Right atrium auricular region (tissue), 2 donors: ENCODE measurements at places on chromosomes 3 and 15.

DNA sequence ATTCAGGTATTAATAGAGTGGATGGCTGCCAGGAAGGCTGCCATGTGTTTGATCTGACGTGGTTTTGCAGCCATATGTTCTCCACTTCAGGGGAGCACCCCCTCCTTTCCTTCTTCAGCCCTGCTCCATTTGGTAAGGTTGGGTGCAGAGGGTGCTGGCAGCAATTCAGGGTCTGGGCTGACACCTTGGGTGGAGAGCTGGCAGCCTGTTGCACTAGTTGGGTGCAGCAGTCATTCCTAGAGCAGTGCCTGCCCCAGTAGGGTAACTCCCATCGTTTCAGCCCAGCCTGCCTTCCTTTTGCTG, 1.5 kb downstream of the TYRO3 start:
- no peak for DNase-seq

DNA sequence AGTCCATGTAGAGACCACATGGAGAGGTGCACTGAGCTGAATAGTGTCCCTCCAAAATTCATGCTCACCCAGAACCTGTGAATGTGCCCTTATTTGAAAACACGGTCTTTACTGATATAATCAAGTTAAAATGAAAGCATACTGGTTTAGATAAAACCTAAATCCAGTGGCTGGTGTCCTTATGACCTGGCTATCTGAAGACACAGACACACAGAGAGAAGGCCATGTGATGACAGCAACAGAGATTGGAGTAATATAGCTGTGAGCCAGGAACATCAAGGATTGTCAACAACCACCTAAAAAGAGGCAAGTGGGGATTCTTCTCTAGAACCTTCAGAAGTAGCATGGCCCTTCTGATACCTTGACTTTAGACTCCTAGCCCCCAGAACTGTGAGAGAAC, 54.7 kb upstream of the CD47 start:
- no peak for DNase-seq

DNA sequence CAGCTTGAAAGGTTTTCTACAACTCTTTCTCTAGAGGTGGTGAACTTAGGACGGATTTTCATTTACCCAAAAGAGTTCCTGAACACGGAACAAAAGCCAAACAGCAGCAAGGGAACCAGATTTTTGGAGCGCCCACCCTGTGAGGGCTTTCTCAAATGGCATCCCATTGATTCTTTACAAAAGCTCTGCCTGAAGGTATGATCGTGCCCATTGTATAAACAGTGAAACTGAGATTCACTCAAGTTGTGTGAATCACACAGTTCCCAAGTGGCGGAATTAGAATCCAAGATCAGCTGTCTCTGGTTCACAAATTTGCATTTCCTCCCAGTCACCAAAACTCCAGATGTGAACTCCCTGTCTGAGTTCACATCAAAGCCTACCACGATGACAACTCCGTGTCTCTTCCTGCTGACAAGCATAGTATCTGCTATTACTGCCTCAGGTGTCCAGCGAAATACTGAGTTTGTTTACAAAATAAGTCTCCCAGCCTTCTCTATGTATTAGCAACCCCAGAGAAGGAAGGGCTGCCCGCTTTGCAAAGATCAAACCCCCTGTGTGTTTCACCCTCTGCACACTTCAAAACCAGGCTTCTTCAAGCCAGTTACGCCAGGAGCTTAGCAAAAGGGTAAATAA, 235.9 kb upstream of the ST8SIA2 start:
- peak; percentile 18 for DNase-seq

GRCh38 chr3:170560717-170561382, 25.0 kb downstream of the SLC7A14 start:
- no peak for DNase-seq

- DNase-seq, result no peak
These were observed 36.7 kb upstream of the BCL6 start for GRCh38 chr3:187782006-187782405.

GRCh38 chr3:41102053-41102556, 97.2 kb upstream of the CTNNB1 start:
- DNase-seq, result no peak

DNA sequence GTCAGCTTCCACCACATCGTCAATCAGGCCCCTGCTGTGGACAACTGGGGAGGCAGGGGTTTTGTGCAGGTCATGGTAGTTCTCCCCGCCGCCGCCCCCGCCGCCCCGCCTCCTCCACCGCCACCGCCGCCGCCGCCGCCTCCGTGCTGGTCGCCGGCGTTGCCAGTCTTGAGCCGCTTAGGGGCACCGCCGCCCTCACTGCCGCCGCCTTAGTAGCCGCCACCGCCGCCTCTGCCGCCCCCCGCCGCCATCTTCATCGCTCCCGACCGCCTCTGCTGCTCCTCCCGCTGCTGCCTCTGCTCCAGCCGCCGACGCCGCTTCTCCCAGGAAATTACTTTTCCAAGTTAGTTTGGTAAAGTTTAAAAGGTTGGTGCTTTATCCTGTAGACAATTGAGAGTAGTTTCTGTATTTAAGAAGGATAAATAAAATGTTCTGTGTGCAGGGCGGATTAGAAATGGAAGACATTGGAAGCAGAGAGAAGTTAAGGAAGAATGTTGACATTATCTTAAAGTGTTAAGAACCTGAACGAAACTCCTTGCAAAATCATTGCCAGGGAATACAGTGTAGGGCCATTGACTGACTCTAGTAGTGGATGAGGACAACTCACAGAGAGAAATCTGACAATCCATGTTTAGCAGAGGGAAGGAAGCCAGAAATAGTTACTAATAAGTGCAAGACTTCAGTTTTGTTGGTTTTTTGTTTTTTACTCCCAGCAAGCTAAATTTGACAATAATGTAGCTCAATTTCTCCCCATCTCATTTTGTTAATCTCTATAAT, 53.0 kb upstream of the GOLGA8A start:
- no peak for DNase-seq

- no peak for DNase-seq
These were observed 35.2 kb downstream of the ABTB1 start for GRCh38 chr3:127707851-127708411.

DNA sequence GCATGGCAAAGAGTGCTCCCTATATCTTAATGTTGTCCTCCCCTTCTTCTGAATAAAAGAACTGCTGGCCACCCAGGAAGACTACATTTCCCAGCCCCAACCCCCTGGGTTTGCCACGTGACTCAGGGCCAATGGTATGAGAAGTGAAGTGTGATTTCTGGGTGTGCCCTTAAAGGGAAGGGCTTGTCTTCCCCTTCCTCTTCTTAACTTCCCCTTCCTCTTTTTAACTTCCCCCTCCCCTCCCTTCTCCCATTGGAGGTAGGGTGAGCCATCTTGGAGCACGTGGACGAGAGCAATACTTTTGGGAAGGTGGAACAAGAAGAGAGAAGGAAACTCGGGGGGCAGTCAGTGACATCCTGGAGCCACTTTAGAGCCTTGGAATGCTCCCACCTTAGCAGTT, 6.8 kb upstream of the KBTBD12 start:
- no peak for DNase-seq

GRCh38 chr15:53835309-53835708, 75.8 kb upstream of the WDR72 start:
- DNase-seq, result no peak

GRCh38 chr3:52831500-52832301, 1.2 kb upstream of the ITIH4 start:
- peak; percentile 74 for DNase-seq

DNA sequence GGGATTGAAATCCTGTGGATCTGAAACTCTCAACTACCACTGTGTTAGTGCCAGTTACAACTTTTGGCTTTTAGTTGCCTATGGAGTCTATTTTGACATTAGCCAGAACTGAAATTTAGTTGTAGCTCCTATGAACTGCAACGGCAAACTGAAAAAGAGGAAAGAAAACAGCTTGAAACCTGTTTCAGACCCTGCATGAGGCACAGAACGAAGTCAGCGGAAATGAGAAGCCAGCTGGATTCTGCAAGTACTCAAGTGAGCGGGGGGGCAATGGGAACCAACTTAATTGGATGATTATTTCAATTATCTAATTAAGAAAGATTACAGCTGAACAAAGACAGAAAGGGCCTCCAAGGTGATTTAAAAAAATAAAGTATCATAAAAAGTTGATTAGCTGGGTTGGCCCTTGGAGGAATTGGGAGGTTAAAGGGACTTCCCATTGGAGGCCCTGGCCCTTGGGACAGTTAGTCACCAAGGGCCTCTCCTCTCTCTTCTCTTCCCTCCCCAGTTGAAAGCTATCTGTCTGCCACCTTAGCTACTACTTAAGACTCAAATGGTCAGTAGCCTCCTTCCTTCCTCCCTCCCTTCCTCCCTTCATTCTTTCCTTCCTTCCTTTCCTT, 352.1 kb downstream of the SHQ1 start:
- DNase-seq, result no peak

GRCh38 chr3:195911946-195912270, 3.6 kb upstream of the TNK2 start:
- DNase-seq, result no peak

GRCh38 chr3:186471771-186472170, 72.4 kb downstream of the CRYGS start:
- DNase-seq, result no peak

DNA sequence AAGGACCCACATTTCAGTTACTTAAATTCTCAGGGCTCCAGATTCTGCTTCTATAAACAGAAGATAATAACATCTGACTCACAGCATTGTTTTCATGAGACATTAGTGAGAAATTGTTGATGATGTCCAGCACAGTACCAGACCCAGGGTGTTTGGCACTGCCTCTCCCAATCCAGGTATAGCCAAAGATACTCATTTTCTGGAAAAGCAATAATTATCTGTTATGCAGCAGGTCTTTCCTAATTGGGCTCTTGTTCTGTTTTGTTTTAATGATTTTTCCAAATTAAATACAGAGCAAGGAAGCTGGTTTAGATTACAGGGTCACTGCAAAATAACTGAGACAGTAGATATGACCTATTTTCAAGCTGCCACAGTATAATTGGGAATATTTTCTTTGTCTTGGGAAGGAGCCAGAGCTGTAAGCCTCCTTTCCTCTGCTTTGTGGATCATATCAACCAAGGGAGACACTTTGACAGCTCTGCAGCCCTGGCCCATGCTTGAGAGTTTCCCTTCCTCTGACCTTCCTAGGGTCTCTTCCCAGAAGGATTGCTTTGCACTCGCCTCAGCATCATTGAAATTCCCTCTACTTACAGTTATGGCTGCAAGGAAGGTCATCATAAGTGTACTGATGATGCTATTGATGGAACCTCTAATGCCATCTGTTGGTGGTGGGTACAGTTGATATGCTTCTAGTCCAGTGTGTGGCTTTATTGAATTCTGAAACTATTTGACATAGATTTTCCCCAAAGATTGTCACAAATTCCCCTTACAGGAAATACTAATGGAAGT, 522.4 kb upstream of the ADAMTS9 start:
- no peak for DNase-seq

DNA sequence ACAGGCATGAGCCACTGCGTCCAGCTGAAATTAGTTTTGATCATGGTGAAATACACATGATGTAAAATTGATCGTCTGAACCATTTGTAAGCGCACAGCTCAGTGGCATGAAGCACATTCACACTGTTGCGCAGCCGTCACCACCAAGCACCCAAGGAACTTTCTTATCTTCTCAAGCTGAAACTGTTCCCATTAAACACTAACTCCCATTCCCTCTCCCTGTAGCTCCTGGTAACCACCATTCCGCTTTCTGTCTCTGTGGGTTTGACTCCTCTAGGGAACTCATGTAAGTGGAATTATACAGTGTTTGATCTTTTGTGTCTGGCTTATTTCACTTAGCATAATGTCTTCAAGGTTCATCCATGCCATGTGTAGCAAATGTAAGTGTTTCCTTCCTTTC, 62.3 kb downstream of the FBLN2 start:
- no peak for DNase-seq

GRCh38 chr3:150303768-150304167, 104.3 kb upstream of the TSC22D2 start:
- no peak for DNase-seq

DNA sequence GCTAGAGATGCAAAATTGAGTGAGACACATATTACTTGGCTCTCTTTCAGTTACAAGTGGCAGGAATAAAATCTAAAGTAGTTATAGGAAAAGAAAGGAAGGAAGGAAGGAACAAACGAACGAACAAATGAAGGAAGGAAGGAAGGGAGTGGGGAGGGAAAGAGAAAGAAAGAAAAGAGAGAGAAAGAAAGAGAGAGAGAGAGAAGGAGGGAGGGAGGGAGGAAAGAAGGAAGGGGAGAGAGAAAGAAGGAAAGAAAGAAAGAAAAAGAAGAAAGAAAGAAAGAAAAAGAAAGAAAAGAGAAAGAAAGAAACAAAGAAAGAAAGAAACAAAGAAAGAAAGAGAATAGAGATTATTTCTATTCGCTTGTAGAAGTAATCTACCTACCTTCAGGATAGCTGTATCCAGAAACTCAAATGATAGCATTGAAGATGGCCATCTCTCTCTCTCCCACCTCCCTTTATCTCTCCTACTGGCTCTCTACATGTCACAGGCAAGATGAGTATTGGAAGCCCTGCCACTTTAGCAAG, 229.7 kb upstream of the TLE3 start:
- no peak for DNase-seq

DNA sequence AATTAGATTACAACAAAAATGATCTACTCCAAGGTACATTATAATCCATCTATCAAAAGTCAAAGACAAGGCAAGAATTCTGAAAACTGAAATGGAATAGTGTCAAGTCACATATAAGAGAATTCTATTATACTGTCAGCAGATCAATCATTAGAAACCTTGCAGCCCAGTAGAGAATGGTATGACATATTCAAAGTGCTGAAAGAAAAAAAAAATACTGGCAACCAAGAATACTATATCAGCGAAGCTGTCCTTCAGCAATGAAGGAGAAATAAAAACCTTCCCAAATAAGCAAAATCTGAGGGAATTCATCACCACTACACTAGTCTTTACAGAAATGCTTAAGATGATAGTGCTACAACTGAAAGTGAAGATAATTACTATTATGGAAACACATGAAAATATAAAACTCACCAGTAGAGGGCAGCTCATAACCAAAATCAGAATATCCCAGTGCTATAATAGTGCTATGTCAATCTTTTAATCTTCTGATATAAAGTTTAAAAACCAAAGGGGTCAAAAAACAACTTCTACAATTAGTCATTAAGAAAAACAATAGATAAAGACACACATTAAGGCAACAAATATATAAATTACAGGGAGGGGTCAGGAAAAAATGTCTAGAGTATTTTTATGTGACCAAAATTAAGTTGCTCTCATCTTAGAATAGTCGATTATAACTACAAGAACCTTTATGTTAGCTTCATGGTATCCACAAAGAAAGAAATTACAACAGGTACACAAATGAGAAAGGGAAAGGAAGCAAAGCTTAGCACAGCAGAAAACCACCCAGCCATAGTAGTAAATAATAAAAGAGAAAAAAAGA, 190.7 kb upstream of the CNTN6 start:
- DNase-seq, result no peak
